AML-193 (cell line): ENCODE measurements at places on chromosomes 2 and 18.

- DNase-seq: no peak
Observed at GRCh38 chr2:60351802-60352201, 201.7 kb downstream of the BCL11A start.

- no peak for DNase-seq
Observed at GRCh38 chr2:68740400-68740914, 5.8 kb downstream of the ARHGAP25 start.

DNA sequence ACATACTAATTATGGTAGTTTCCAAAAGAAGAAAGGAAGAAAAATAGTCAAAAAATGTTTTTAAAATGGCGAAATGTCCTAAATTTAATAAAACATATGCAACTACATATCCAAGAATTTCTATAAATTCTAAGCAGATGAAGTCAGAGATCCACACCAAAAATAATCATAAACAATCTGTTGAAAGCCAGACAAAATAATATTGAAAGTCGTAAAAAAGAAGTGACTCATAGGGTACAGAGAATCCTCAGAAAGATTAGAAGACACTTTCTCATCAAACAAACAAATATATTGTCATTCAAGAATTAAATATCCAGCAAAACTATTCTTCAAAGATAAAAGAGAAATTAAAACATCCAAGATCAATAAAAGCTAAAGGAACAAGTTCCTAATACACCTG, 281.4 kb upstream of the ZNF804A start:
- no peak for DNase-seq

DNA sequence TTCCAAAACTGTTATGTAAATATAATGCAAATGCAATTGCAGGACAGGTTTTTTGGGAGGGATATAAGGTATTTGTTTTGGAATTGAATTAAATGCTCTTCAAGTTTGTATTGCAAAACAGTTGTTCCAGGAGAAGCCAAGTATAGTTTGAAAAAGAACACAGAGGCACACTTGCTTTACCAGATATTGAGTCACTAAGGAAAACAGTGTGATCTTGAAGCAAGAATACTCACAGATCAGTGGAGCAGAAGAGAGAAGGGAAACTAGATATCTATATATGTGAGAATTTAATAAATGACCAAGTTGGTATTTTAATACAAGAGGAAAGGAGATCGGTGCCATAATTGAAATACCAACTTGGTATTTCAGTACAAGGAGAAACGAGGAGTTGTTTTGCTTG, 178.9 kb downstream of the CAPN13 start:
- no peak for DNase-seq

DNA sequence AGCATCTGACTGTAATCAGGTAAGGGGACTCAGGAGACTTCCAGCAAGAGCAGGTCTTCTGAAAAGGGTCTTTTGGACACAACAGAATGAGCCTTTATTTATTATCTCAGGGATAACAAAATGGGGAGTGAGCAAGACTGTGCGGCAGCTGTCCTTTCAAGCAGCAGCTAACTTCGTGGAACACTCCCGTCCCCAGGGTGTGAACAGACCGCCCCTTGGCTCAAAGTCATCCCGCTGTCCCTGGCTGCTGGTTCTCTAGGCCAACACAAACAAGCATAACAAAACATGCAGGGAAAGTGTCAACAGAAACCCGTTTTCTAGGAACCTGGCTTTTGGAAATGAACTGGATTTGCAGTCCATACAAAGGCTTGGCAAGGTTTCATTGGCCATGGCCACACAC, 787.9 kb upstream of the FANCL start:
- no peak for DNase-seq

GRCh38 chr2:153891051-153891450, 19.3 kb downstream of the GALNT13 start:
- DNase-seq: no peak

- no peak for DNase-seq
Observed at GRCh38 chr2:159381574-159381973, 95.1 kb upstream of the WDSUB1 start.

GRCh38 chr2:105432749-105433148, 33.9 kb upstream of the FHL2 start:
- no peak for DNase-seq

DNA sequence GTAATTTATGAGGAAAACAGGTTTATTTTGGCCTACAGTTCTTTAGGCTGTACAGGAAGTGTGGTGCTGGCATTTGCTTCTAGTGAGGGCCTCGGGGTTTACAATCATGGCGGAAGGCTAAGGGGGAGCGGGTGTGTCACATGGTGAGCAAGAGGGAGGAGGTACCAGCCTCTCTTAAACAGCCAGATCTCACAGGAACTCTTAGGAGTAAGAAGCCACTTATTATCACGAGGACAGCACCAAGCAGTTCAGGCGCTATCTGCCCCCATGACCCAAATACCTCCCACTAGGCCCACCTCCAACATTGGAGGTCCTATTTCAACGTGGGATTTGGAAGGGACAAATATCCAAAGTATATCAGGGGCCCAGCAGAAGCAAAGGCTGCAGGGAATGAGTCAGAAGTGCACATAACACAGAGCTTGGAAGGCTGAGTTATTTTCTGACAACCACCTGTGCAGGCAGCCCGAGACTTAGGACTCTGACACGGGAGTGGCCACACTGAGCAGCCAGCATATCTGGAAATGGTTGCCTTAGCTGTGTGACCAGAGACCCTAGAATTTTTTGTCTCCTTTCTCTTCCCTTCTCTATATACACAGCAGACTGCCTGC, 170.9 kb downstream of the PRPF40A start:
- DNase-seq: no peak

GRCh38 chr18:52439457-52439856, 99.5 kb downstream of the DCC start:
- no peak for DNase-seq

- peak; percentile 65 for DNase-seq
Observed at GRCh38 chr2:45862843-45863242, 211.4 kb downstream of the PRKCE start.

- no peak for DNase-seq
Observed at GRCh38 chr2:140998017-140998416, 1132.8 kb downstream of the LRP1B start.

GRCh38 chr2:29443151-29443550, 327.9 kb downstream of the CLIP4 start:
- no peak for DNase-seq

DNA sequence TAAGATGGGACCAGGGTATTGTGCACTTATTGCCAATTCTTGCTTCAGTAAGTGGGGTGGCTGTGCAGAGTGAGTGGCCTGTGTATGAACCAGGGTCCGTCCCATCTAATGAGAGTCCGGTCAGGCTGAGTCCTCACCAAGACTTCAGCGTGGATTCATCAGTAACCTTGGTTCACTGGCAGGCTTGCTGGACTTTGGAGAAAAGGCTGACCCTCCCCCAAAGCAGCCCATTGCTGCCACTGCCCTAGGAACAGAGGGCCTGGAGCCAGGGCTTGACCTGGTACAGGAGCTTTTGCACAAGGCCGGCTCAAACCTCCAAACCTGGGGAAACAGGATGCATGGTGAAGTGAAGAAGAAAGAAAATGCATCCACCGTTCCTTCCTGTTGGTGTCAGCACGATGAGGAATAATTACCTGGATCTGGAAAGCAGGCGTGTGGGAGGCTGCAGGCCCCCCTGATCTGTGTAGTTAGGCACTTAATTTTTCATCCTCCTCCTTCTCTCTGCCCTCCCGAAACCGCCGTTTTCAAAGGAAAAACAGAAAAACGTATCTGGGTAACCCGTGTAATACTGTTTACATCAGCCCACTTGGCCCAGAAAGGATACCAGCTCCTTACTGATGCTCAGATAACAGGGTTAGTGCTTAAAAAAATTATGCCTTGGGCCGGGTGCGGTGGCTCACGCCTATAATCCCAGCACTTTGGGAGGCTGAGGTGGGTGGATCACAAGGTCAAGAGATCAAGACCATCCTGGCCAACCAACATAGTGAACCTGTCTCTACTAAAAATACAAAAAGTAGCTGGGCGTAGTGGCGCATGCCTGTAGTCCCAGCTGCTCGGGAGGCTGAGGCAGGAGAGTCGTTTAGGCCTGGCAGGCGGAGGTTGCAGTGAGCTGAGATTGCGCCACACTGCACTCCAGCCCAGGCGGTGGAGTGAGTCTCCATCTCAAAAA, 147.7 kb downstream of the TGIF1 start:
- no peak for DNase-seq

GRCh38 chr18:61731693-61732376, 161.0 kb downstream of the RNF152 start:
- no peak for DNase-seq

- DNase-seq: no peak
Observed at GRCh38 chr18:51765606-51766360, 568.3 kb upstream of the MEX3C start.
